ENCODE measurements at places on chromosomes 12 and 14.

DNA sequence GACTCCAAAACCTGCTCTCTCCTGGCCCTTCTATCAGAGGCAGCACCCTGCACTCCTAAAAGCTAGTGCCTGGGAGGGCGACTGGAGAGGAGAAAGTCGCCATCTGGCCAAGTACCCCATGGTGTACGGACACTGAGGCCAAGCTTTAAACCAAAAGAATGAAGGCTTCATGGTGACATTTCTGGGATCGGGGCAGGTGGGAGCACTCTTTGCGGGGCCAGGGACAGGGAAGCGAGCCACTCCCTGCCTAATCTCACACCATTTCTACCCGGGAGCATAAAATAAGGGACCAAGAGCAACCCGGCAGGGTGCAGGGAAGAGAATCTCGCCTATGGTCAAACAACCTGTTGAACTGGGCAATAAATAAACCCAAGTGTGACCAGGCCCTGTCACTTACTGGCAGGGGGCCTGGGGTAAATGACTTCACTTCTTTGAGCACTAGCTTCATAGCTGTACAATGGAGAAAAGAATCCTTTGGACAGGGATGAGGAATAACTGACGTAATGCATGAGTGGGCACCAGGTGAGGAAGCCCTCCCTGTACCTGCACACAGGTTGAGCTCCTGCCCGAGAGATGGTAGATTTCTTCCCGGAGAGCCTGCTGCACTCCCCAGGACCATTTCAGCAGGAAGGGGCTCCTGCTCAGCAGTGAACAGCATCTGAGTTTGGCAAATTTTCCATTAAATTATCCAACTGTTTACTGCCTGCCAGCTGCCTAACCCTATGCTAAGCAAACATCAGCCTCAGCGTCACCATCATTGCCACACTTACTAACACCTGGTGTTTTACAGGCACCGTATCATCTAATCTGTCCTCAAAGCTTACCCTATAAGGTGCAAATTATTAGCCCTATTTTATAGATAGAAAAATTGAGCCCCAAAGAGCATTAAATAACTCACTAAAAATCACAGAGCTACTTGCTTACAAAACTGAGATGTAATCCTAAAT lies 2.0 kb downstream of the SERPINA1 start:
- no peak for DNase-seq

- no peak for DNase-seq
These were observed 64.3 kb downstream of the SLC16A7 start for GRCh38 chr12:59660148-59660547.

DNA sequence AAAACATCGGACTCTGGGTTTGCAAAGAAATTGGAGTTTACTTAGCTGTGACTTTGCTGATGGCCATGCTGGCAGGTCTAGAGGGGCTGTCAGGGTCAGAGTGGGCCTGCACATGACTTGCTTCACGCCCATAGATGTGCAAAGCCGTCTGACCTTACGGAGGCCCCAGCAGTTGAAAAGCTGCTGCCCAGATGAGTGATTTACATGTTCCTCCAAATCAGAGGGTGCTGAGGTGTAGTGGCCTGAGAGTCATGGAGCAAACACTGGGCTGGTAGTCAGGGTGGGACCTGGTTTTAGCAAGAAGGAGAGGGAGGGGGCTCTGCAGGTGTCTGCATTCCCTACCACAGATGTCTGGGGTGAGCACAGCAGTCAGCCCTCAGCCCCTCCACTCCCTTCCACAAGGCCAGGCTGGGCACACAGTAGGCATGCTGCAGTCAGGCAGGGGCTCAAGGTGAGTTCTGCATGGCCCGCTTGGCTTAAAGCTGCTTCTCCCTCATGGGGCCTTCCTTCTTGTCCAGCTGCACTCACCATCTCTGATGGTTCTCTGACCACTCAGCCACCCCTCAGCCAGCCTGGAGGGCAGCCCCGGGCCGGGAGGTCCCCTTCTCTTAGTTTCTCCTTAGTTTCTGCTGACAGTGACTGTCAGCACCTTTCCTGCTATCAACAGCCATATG lies 34.2 kb upstream of the EML1 start:
- no peak for DNase-seq

GRCh38 chr14:58665773-58666500 lies 28.2 kb downstream of the DACT1 start:
- DNase-seq = no peak

DNA sequence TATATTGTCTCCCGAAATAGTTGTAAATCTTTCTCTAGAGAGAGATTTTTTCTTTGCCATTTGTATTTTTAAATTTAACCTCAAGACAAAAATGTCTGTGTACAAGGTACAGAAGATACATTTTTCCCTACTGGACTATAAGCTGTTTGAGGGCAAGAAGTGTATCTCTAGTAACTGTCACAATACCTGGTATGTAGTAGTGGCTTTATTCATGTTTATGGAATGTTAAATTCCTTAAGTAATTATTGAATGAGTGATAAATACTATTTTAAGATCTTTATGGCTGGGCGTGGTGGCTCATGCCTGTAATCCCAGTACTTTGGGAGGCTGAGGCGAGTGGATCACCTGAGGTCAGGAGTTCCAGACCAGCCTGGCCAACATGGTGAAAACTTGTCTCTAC lies 24.4 kb upstream of the CDK17 start:
- no peak for DNase-seq

- DNase-seq = no peak
These were observed 40.3 kb upstream of the RCOR1 start for GRCh38 chr14:102551995-102552705.

DNA sequence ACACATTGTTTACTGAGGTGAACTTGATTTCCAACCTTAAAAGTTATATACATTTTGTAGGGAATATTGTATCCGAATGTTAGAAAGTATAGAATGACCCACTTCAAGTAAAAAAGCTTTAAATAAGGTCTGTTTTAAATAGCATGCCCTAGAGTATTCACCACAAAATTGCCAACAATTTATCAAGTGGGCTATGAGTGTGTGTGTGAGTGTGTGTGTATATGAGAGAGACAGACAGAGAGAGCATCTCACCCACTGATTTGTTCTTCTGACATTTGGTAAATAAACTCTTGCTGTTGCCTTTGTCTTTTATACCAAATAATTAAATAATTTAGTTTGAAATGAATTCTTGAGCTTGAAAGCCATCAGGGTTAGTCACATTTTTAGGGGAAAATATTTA lies 29.8 kb upstream of the RAP1B start:
- DNase-seq = no peak

GRCh38 chr12:91140026-91140931 lies 29.0 kb upstream of the LUM start:
- DNase-seq = peak; percentile 21

- no peak for DNase-seq
These were observed 13.0 kb downstream of the LPCAT3 start for GRCh38 chr12:7005311-7005710.

DNA sequence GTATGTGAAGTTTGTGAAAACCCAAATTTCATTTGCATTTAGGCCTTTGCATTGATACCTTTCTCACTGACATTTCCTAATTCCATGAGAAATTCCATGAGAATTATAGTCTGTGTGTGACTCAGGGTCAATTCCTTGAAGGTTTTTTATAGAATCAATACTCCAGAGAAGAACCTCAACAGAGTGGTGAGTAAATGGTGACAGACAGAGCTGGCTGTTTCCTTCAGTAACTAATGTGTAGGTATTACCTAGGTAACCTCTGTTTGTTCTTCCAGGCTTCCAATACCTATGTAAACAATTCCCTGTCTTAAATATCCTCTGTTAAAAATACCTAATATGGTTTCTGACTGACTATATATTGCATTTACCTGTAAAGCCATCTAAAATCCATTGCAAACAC lies 117.0 kb downstream of the TTC8 start:
- DNase-seq = no peak

DNA sequence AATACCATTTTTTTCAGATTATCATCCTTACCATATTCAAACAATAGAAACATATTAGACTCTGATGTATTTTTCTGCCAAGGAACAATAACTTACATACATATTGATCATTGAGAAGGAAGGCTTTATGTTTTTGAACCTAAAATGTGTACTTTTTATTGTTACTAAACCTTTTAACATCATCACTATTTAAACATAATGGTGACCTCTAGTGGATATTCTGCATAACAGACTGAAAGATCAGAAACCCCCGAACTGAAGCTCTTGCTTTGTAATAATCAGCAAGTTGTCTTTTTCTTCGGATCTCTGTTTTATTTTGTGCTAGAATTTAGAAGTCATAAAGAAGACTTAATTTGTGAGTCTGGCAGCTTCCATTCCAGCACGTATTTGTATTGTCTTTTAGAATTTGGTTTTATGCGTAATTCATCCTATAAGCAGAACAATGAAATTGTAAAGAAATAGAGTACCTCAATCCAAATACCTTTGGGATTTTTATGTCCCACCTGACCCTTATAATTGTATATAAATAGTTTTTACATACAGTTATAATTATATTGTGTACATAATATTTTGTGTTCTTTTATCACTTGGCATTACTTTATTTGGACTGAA lies 125.9 kb upstream of the ATF1 start:
- no peak for DNase-seq

GRCh38 chr14:65332141-65332871 lies 80.2 kb upstream of the FUT8 start:
- DNase-seq = no peak

DNA sequence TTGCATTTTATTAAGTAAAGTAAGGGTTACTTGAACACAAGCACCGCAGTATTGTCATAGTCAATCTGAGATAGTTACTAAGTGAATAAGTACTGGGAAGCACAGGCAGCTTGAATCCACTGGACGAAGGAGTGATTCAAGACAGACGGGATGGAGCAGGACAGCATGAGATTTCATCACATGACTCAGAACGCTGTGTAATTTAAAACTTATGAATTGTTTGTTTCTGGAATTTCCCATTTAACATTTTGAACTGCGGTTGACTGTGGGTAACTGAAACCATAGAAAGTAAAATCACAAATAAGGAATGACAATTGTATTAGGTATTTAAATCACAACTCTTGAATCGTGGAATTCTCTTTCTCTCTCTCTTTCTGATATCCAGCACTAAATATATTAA lies 1630.4 kb upstream of the SEL1L start:
- no peak for DNase-seq

GRCh38 chr12:57693317-57693658 lies 644 bp upstream of the OS9 start:
- no peak for DNase-seq

- no peak for DNase-seq
These were observed 41.7 kb downstream of the RASSF9 start for GRCh38 chr12:85794531-85794930.

- no peak for DNase-seq
These were observed 32.5 kb downstream of the MMAB start for GRCh38 chr12:109540526-109541412.

DNA sequence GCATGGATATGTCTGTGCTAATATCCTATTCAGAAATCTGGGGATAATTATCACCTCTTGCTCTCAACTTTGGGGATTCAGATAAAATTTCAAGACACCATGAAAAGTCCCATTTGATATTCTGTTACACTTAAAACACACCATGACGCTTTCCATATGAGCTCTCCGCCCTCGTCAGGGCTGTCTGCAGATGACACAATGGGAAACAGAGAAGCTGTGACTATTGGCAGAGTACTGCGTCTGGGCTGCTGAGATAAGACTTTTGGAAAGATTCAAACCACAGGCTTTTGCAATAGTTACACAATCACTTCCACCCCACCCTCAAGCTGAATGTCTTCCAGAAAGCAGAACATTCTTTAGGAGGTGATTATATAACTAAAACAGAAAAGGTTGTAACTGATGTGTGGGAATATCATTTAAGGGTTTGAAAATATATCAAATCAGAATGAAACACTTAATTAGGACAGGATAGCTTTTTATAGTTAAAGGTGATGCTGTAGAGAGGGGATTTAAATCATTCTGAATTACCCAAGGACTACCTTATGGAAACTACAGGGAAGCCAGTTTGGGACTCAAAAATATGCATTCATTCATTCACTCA lies 75.3 kb upstream of the TMPO start:
- peak; percentile 78 for DNase-seq

DNA sequence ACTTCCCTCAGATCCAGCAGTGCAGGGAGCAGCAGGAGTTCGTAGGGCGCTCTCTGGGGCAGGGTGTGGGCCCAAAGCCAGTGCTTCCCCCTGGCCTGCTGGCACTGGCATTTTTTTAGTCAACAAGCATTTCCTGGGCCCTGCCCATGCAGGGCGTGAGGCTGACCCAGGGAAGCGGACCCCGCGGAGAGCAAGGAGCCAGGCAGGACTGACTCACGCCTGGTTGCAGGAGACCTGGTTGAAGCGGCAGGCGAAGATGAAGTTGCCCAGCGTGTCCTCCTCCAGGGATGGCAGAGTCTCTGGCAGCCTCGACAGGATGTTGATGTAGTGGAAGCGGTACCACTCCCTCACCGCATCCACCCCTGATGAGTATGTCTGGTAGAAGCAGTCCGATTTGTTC lies 13.5 kb downstream of the SCNN1A start:
- DNase-seq = peak; percentile 68

DNA sequence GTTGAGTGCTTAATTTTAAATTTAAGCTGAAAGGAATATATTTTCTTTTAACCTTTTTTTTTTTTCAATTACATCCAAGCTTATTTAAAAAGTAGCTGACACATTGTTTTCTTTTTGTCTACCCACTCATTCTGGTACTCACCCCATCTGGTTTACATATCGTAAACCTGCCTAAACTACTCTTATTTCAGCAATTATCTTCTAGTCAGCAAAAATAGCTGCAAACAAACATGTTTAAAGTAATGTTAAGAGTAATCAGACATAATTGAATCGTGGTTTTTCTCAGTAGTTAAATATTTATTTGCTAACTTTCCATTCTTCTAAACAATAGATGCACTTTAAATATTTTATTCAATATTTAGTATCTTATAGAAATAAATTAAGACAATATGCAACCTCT lies 492.7 kb upstream of the MGAT4C start:
- no peak for DNase-seq

DNA sequence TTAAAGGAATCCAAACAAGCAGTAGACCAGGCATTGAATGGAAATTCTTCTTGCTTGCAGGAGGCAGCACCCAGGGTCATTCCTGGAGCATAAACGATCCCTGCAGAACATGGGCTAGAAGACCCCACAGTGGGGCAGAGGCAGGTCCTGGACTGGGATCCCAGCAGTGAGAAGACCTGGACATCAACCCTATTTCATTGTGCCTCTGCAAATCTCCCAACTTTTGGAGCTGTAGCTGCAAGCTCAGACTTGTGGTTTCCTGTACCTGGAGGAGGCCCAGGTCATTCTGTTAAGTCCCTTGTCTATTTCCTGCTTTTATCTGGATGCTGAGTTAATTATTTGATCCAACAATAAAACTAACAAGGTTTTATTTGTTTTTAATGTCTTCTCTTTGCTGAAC lies 61.7 kb downstream of the CALM1 start:
- no peak for DNase-seq

- no peak for DNase-seq
These were observed 22.3 kb upstream of the TC2N start for GRCh38 chr14:91889477-91890211.

- DNase-seq = no peak
These were observed 5.5 kb downstream of the DNAH10 start for GRCh38 chr12:123767613-123768012.

DNA sequence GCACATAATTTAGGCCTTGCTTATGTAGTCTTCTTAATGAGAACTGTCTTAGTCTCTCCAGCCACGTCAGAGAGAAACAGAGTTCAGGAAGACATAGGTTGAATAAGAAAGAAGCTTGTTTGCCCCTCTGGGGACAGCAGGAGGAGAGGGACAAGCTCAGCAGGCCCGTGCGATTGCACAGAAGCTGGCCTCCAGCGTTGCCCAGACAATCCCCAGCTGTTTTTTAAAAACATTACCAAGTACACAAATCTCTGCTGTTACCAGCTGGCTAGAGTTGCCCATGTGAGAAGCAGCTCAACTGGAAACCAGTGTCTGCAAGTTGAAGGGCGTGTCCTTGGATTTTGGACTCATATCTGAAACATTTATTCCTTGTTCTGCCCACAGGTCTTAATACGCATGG lies 232.6 kb downstream of the EFCAB11 start:
- DNase-seq = no peak

Data from heart left ventricle (tissue), 16 donors.